ENCODE measurements at places on chromosomes 5 and 9. TPM values are rescaled to one million over a fixed set of nuclear protein-coding genes. Genes with fewer than 3 reads are reported as not detected.

The TOR1B gene
- total RNA-seq: 30.8 TPM

The RAB3C gene
- total RNA-seq: not detected

The PCDHGC4 gene
- 0.78 TPM for total RNA-seq

The FOXD4L6 gene
- total RNA-seq: not detected

The FGF10 gene
- not detected for total RNA-seq

Measured in RPMI7951 (cell line).